Stimulated activated CD8-positive, alpha-beta memory T cell treated with anti-CD3 and anti-CD28 coated beads, Interleukin-7, amount 100 ng/mL, for 1 hour (primary cell): ENCODE measurements at places on chromosomes 16 and 17.

DNA sequence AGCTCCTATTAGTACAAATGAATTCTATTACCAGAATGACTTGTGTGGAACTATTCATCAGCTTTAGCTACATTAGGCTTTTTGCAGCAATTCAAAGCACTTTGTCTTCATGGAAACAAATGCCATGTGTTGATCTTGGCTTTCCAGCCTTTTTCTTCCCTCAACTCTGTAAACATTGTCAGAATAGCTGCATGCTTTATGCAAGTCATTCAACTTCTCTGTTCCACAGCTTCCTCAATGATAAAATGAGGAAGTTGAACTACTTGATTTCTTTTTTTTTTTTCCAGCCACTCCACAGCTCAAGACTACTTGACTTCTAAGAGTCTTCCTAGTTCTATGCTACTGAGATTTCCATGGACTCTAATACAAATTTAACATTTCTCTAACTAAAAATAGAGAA is 41.1 kb downstream of the KIAA0753 start:
- DNase-seq: no peak

- DNase-seq: no peak
These were observed 218.7 kb downstream of the MRTFB start for GRCh38 chr16:14289692-14290340.

GRCh38 chr17:37168731-37169353 is 206.9 kb upstream of the C17orf78 start:
- DNase-seq: no peak

GRCh38 chr16:11165894-11166665 is 89.9 kb downstream of the SOCS1 start:
- no peak for DNase-seq

DNA sequence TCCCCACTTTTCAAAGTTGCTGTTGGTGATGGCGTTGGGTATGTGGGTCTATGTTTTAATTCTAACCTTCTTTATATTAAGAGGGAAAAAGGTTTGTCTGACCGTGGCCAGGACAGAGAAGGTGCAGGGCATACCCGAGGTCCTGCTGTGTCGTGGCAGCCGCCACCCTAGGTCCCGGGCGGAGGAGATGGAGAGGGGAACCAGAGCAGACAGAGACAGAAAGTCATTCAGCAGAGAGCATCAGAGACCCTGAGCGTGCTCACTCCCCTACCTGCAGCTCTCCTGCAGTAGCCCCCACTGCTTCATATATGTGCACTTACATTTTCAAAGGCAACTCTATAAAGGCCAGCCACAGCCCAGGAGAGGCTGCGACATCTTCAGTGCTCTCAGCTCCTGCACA is 327.2 kb upstream of the TNRC6C start:
- no peak for DNase-seq

GRCh38 chr17:77594416-77595209 is 363.9 kb upstream of the TNRC6C start:
- no peak for DNase-seq

GRCh38 chr16:35298460-35299243 is 1839.2 kb downstream of the TP53TG3F start:
- no peak for DNase-seq

DNA sequence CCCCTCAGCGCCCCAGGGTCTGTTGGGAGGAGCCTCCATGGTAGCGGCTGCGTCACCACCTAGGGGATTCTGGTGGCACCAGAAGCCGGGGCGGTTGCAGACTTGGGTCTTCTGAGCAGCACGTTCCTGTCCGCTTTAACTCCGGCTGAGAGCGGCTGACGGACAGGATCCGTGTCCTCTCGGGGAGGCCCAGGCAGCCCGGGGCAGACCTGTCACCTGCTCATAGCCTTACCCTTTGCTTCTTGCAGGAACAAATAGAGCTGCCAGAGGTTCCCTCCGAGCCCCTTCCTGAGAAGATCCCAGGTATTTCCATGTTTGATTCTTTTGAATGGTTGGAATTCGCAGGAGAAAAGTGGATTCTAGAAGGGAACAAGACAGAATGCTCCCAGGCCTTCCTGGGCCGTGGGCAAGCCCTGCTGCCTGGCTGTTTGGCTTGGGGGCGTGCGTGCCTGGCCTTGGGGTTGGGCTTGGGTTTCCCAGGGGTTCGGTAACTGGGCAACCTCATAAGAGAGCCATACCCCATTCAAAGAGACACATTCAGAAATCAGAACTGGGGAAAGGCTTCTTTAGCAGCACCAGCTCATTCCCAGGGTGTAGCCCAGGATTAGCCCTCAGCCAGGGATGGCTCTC is 6.6 kb downstream of the CHMP6 start:
- DNase-seq: no peak

GRCh38 chr17:75490173-75490743 is 25.1 kb downstream of the CASKIN2 start:
- DNase-seq: no peak

DNA sequence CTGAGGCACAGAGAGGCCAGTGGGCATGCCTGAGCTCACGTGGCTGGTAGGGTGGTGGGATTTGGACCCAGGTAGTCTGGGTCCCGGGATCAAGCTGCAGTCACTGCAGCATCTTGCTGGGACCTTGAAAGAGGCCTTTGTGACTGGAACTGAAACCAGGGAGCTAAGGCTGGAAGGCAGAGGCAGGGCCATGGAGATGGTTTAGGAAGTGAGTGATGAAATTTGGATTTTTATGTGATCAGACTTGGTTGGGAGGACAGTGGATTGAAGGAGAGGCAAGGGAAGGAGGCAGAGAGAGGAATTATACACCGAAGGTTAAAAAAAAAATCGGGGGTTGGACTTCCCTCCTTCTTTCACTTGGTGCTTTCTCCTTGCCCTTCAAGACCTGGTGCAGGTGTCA is 255.4 kb upstream of the CACNG5 start:
- no peak for DNase-seq

- no peak for DNase-seq
These were observed 3.8 kb upstream of the SPEM1 start for GRCh38 chr17:7416323-7416722.

GRCh38 chr16:73432850-73433730 is 385.2 kb upstream of the ZFHX3 start:
- DNase-seq: no peak

- DNase-seq: no peak
These were observed 75.0 kb downstream of the RPTOR start for GRCh38 chr17:80619535-80620235.

- DNase-seq: peak; percentile 27
These were observed at the start of gene SPIRE2 for GRCh38 chr16:89828199-89828869. SPIRE2 (plus strand) TSS chr16:89828475; CDS start chr16:89828551, 76 bp downstream.

GRCh38 chr16:15616475-15617165 is 26.3 kb downstream of the MARF1 start:
- DNase-seq: no peak

- DNase-seq: no peak
These were observed 76.1 kb downstream of the TNRC6C start for GRCh38 chr17:78034429-78035091.

DNA sequence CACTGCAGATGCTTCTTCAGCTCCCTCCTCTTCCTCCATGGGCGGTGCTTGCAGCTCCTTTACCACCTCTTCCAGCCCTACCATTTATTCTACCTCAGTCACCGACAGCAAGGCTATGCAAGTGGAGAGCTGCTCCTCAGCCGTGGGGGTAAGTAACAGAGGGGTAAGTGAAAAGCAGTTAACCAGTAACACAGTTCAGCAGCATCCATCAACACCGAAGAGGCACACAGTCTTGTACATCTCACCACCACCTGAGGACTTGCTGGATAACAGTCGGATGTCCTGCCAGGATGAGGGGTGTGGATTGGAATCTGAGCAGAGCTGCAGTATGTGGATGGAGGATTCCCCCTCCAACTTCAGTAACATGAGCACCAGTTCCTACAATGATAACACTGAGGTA is 79.3 kb downstream of the NQO1 start:
- DNase-seq: no peak

DNA sequence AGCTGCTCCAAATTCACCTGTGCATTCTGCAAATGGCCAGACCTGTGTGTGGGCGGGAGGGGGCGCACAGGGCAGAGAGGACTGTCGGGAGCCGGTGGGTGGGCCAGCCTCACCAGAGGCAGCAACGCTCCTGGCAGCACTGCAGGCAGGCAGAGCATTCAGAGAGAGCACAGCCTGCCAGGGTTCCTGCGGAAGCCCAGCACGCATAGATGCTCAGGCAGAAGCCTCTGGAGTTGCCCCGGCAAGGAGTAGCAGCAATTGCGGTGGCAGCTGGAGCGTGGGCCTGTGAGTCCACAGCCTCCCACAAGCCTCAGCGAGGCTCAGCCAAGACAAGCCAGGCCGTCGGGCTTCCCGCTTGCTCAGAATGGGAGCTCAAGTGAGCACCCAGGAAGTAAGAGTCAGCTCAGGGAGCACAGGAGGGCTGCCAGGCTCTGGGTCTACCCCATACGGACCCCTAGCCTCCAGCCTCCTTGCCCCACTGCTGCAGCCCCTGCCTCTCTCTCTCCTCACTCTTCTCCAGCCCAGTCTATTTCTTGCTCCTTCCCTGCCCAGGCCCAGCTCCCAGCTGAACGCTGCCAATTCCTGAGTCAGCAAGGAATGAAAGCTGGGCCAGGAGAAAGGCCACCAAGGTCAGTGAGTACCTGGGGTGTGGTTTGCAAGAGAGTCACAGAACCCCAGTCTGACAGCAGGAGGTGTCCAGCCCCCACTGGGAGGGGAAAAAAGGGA is 9.6 kb downstream of the EMC6 start:
- DNase-seq: no peak

DNA sequence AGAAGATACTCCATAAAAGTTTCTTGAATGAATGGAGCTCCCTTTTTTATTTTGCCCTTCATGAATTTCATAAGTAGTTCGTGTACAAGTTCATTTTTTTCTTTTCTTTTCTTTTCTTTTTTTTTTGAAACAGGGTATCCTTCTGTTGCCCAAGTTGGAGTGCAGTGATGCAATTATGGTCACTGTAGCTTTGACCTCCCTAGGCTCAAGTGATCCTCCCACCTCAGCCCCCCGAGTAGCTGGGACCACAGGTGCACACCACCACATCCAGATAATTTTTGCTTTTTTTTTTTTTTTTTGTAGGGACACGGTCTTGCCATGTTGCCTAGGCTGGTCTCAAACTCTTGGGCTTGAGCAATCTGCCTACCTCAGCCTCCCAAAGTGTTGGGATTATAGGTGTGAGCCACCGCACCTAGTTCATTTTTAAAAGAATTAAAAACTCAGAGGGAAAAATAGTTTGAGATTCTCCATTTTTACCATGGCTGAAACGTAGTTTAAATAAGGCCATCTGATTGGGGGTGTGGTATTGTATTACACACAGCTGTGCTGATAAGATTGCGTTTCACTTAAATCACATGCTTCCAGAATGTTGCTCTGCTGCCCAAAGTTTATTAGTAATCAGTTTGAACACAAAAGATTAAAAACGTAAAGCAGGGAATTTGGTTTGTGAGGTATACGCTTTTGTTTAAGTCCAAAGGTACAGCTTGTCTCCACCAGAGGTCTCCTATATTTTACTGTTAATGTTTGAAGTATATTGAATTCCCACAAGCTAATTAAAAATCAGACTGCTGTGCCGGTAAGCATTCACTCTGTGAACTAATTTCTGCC is 154.1 kb downstream of the SOCS1 start:
- no peak for DNase-seq

DNA sequence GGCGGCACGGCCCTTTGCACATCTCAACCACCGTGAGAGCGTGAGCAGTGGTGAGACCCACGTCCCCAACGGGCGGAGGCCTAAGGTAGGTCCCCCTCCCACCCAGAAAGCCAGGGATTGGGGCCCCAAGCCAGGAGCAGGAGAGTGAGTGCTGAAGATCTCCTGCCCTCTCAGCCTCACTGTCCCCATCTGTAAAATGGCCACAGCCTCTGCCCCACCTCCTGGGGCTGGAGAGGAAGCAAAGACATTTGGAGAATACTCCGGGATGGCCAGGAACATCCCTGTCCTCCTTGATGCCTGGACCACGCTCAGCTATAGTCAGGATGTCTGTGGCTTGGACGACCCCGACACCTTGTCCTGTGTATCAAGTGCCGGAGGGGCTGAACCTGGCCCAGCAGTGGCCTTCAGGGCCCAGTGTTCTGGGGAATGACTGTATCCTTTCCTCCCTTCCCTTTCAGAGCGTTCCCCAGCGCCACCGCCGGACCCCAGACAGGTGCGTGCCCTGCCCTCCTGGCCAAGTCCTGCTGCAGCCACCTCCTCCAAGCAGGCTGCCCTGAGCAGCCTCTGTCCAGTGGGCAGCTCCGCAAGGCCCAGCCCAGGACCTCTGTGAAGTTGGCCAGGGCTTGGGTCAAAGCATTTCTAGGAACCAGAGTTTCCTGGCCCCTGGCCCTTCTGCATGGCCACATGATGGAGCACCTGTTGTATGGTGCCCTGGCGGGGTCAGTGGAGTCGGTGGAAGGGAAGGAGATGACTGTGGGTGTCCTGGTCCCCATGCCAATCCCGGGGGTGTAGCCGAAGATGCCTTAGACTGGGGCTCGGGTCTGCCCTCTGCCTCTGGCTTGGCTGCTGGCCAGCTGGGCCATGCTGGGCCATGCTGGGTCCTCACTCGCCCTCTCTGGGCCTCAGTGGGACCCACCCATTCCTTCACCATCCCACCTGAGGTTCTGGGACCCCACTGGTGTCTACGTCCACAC is 38.4 kb downstream of the ADCY7 start:
- DNase-seq: no peak

- DNase-seq: no peak
These were observed 56.2 kb downstream of the PRMT7 start for GRCh38 chr16:68367030-68367429.

DNA sequence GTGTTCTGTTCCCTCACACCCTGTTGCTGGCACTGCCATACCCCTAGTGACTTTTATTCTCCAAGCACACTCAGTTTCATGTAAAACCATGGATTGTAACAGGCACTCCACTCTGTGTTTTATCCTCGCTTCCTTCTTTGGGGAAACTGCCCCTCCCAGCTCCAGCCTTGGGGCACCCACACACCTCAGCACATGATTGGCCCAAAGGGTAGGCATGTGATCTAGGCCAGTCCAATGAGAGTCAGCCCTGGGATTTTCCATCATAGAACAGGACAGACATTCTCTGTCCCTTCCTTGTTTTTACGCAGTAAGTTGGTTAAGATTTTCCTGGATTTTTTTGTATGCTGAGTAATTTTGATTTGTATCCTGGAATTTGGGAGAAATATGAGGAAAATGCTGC is 115.4 kb downstream of the C16orf95 start:
- DNase-seq: no peak

- DNase-seq: no peak
These were observed 2.0 kb upstream of the PSMB3 start for GRCh38 chr17:38750312-38751121.

DNA sequence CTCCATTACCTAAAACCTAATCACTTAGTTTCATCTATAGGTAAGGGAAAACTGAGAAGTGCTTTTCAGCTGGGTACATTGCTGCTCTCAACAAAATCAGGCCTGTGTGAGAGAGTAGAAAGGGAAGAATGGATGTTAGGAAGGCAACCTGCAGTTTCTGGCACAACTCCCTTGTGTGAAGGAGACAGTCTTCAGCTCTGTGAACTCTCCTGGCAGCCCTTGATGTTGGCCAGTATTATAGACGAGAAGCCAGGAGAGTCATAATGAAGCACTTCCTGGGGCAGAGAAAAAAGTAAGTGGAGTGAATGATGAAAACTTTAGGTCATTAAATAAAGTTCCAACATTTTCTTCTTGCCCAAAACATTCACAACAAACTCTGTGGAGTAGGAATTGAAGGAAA is 260.1 kb downstream of the IRX3 start:
- no peak for DNase-seq
